ENCODE measurements at places on chromosomes 6 and 20.

- no peak for DNase-seq
Observed at GRCh38 chr6:119283979-119284545, 65.5 kb downstream of the MAN1A1 start.

- peak; percentile 94 for DNase-seq
Observed at GRCh38 chr6:138987643-138988468, at the start of gene REPS1. Gene REPS1 (minus strand): TSS chr6:138988253. CDS start chr6:138987682, 571 bp downstream.

- DNase-seq: no peak
Observed at GRCh38 chr20:10225439-10226060, 6.9 kb downstream of the SNAP25 start.

GRCh38 chr6:35495258-35496035, 1.4 kb downstream of the TEAD3 start:
- DNase-seq: no peak

DNA sequence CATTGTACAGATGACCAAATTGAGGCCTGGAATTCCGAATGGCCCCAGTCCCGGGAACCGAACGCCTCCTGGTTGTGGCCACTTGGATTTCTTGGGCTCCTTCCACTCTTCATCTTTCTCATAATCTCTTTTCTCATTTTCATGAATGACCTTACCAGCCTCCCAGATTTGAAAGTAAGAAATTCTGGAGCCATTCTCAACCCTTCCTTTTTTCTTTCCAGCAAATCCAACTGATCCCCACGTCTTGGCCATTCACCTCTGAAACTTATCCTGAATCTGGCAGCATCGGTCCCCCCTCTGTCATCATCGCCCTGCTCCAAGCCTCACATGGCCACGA, 5.9 kb upstream of the SLC12A5 start:
- no peak for DNase-seq

- no peak for DNase-seq
Observed at GRCh38 chr6:37814374-37814773, 5.2 kb upstream of the ZFAND3 start.

DNA sequence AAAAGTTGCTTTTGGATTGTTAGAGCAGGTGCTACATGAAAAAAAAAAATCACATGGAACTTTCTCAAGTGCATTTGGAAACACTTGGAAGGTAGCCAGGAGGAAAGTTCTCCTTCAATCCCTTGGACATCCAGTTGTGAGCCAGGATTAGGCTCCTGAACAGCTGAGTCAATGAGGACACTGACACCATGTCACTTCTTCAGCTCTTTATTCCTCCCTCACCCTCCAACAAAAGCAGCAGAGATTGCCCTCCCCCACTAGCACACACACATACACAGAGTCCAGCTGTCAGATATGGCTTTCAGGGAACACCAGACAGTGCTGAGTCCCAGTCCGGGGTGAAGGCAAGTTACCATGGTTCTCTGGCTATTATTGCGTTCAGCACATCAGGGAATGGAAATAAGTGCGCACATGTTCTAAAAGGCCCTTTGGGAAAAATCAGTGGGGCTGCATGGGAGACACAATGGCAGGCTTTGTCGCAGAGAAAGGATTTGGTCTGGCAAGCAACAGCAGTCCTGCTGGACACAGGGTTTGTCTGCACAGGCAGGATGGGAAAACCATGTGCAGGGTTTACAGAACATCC, 124.7 kb upstream of the MARCKS start:
- no peak for DNase-seq

DNA sequence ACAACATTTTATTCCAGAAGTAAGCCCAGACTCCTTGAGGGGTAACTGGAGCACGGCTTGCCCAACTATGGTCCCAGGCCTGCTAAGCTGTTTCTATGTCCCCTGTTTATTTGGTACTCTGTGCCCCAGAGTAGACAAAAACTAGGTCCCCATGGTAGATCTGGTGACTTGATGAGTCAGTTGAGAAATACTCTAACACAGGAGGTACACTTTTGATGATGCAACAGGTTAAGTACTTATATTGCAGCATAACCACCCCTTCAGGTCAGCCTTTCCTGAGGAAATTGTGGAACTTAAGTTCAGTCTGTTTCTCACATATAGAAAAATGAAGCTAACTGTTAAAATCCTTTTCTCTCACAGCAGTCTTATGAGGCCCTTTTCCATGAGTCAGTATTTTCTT, 19.6 kb downstream of the TTPAL start:
- DNase-seq: no peak

DNA sequence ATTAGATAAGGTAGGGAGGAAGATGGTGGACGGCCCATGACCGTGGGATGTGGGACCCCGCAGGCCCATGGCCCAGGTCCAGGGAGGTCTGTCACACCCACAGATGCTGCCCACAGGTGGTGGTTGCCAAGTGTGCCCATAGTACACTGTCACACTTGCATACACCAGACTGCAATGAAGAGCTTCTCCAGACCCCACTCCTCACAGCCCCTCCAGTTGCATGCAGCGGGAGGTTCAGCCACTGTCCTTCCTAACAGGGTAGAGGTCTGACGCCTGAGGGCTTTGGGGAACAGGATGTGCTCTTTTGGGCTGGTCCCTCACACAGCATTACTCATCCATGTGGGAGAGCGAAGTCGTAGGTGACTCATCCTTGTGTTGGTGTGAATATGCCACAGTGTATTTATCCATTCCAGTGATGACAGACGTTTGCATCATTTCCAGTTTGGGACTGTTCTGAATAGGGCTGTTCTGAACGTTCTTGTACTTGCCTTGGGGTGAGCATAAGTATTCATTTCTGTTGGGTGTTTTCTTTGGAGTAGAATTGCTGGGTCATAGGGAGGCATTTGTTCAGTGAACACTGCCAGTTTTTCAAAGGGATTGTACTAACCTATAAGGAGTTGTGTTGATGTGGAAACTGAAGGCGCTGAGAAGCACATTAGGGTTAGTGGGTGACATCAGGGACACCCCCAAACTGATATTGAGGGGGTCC, 10.1 kb upstream of the PYGB start:
- peak; percentile 79 for DNase-seq

DNA sequence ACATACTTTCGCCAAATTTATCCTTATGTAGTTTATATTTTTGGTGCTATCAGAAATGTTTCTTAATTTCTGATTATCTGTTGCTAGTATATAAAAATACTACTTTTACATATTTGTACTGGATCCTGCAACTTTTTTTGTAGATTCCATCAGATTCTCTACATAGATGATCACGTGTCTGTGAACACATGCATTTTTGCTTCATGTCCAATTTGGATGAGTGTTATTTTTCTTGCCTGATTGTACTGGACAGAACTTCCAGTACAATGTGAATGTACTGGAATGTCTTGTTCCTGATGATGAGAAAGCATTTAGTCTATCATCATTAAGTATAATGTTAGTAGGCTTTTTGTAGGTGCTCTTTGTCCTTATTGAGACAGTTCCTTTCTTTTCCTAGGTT, 25.0 kb upstream of the SSR1 start:
- DNase-seq: no peak
